ENCODE measurements at places on chromosomes 4 and X.

DNA sequence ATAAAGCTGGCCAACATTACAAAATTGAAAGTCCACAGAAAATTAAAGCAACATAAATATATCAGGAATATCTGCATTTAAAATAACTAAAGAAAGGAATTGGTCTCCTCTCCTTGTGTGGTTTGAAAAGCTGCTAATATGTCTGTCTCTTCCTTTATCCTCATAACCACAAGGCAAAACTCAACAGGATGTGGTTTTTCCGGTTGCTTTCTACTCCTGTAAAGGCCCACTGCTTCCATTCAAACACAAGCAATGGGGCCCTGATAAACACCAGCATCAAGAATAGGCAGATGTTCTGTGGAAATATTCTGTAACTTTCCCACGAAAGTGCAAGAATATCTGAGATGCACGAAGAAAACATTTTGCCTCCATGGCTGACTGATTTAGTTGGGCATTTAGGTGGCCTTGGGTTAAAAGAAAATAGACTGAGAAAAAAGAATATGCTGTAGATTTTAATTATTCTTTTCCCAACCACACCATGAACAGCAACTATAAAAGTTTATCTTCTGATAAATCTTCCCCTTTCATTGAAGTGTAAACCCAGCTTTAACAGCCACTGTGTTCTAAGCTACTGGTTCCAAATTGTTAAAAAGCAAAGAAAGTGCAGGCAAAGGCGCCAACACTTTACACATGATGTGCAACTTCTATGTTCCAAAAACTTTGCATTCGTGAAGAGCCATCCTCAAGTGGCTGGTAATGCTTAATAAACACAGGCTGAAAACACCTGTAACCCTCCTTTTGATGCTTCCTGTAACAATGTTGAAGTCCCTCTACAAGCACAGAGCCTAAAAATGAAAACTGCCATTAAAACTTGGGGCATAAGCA lies 50.5 kb upstream of the NDST3 start:
- H3K27ac ChIP-seq, result peak overlapping the region; percentile 50
- no peaks in the 10 kb centered on the region for H3K36me3 ChIP-seq
- no peak overlapping the region for H3K4me3 ChIP-seq

GRCh38 chr4:120830204-120830603 lies 92.3 kb downstream of the PRDM5 start:
- no peak overlapping the region for H3K4me3 ChIP-seq
- peaks cover 2% of the 10 kb centered on the region for H3K4me1 ChIP-seq
- peaks cover 14% of the 10 kb centered on the region for H3K36me3 ChIP-seq

- H3K27ac ChIP-seq, result no peak overlapping the region
- H3K27me3 ChIP-seq, result no peaks in the 10 kb centered on the region
- H3K36me3 ChIP-seq, result no peaks in the 10 kb centered on the region
- H3K4me3 ChIP-seq, result no peak overlapping the region
These were observed 99.9 kb downstream of the SLIT2 start for GRCh38 chr4:20351360-20352162.

GRCh38 chr4:8308856-8309771 lies 39.6 kb downstream of the HTRA3 start:
- DNase-seq, result no peak
- H3K4me1 ChIP-seq, result no peaks in the 10 kb centered on the region
- H3K27ac ChIP-seq, result no peak overlapping the region
- H3K4me3 ChIP-seq, result no peak overlapping the region

GRCh38 chr4:182729516-182729915 lies 187.7 kb downstream of the DCTD start:
- H3K4me1 ChIP-seq, result no peaks in the 10 kb centered on the region
- no peak for DNase-seq
- H3K27ac ChIP-seq, result no peak overlapping the region
- H3K4me3 ChIP-seq, result no peak overlapping the region
- H3K27me3 ChIP-seq, result no peaks in the 10 kb centered on the region

DNA sequence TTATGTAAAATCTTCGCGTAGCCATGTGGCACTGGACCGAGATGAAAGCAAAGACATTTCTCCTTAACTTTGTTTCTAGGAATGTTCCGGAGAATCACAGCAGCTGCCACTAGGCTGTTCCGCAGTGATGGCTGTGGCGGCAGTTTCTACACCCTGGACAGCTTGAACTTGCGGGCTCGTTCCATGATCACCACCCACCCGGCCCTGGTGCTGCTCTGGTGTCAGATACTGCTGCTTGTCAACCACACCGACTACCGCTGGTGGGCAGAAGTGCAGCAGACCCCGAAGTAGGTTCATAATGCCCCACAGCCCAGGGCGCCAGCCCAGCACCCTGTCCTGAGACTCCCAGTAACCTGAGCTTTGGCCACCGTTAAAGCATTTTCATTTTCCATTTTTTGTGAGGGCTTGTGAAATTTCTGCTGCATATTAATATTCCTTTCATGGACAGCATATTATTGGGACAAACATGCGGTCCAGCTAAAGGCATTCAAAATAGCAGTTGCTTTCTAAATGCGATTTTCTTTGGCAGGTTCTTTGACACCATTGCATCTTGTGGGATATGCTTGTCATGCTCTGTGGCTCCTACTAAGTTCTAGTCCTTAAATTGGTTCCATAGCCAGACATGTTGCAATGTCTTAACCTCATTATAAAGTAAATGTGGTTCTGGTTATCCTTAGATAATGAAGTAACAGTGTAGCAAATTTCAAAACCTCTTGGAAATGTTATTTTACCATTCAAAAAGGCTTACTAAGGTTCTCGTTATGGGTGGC lies 49.1 kb upstream of the MSANTD1 start:
- peaks cover 6% of the 10 kb centered on the region for H3K27me3 ChIP-seq
- peaks cover 20% of the 10 kb centered on the region for H3K36me3 ChIP-seq
- DNase-seq, result no peak
- H3K4me1 ChIP-seq, result peaks cover 41% of the 10 kb centered on the region
- H3K4me3 ChIP-seq, result no peak overlapping the region

- DNase-seq, result no peak
- no peak overlapping the region for H3K27ac ChIP-seq
- H3K4me1 ChIP-seq, result no peaks in the 10 kb centered on the region
- peaks cover 4% of the 10 kb centered on the region for H3K36me3 ChIP-seq
- no peak overlapping the region for H3K4me3 ChIP-seq
- H3K27me3 ChIP-seq, result peaks cover 6% of the 10 kb centered on the region
These were observed 57.0 kb downstream of the TRIML1 start for GRCh38 chr4:188196134-188196735.

All from endothelial cell (in vitro differentiated cells).